Inflammatory macrophage treated with lipopolysaccharide for 4 hours (primary cell): ENCODE measurements at places on chromosomes 6 and 20.

GRCh38 chr6:16446273-16446672 lies 207.9 kb downstream of the GMPR start:
- no peak for DNase-seq

- no peak for DNase-seq
Observed at GRCh38 chr6:48080227-48081009, 30.6 kb downstream of the PTCHD4 start.

DNA sequence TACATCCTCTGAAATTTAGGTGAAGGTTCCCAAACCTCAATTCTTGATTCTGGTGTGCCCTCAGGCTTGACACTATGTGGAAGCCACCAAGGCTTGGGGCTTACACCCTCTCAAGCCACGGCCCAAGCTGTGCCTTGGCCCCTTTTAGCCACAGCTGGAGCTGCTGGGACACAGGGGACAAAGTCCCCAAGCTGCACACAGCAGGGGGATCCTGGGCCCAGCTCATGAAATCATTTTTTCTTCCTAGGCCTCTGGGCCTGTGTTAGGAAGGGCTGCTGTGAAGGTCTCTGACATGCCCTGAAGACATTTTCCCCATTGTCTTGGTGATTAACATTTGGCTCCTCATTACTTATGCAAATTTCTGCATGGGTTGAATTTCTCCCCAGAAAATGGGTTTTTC lies 37.3 kb upstream of the BACH2 start:
- DNase-seq = no peak

DNA sequence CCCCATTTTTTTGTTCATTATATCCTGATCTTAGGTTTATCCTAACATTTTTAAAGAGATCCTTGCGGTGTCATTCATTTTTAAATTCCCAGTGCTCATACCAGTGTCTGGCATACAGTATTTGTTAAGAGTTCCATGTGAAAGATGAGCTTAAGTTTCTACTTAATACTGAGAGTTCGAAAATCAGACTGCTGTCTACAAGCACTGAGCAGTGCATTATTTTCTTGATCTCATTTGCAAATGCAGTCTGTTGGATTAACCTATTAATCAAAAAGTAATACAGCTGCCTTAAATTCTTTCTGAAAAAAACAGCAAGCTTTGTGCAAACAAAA lies 663 bp downstream of the COQ3 start:
- DNase-seq = no peak

GRCh38 chr6:165944002-165944466 lies 223.6 kb downstream of the TBXT start:
- no peak for DNase-seq

- DNase-seq = no peak
Observed at GRCh38 chr6:106110164-106110826, 24.2 kb downstream of the PRDM1 start.

DNA sequence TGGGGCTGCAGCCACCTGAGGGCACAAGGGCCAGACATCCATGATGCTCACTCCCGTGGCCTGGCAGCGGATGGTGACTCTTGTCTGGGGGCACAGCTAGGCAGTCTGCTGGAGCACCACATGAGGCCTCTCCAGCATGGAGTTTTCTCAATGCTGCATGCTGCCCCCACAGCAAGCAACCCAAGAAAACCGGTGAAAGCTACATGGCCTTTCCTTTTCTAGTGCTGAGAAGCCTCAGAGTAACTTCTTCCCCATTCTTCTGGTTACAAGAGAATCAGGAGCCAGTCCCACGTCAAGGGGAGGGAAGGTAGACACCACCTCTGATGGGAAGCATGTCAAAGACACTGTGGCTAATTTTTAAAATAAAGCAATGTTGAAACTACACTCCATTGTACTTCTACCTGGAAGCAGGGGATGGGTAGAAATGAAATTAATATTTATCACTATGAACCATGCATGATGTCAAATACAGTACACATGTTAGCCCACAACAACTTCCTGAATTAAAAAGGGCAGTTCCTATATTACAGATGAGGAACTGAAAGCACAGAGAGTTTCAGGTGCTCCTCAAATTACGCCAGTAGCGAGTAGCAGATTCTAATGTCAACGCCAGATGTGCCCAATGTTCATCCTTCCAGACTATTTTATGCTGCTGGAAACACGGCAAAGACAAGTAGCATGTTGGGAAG lies 101.5 kb downstream of the LAMP5 start:
- peak; percentile 83 for DNase-seq

- no peak for DNase-seq
Observed at GRCh38 chr6:146028851-146029572, at the start of gene GRM1. TSS of gene GRM1 (plus strand) at chr6:146029062. CDS start at chr6:146029518, 456 bp downstream.

DNA sequence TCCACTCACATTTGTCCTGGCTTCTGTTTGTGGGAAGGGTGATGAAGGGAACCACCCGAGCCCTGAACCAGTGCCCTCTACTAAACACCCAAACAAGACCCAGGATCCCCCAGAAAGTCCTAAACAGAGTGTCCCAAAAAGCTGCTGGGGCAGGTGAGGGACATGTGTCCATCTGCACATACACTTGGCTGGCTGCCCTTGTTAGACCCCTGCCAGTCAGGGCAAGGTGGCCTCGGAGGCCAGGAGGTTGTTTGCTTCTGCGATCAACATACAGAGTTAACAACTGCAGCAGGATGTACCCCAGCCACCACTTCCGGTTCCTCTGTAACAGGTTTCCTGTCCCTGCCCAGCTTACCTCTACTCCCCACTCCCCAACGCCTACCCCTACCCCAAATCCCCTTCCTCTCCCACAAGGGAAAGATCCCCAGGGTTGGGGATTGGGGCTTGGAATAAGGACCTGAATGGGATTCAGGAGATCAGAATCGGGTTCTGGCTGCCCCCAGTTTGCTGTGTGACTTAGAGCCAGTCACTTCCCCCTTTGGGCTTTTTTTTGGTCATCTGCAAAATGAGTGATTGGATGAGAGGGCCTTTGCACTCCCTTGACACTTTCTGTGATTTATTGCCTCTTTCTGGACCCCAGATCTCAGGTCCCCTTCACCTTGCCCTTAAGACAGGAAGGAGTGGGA lies 13.9 kb downstream of the DEF6 start:
- peak; percentile 42 for DNase-seq

- DNase-seq = no peak
Observed at GRCh38 chr20:36632487-36633284, 13.3 kb downstream of the SLA2 start.

GRCh38 chr6:47924001-47924400 lies 142.2 kb downstream of the OPN5 start:
- DNase-seq = no peak
